ENCODE measurements at places on chromosomes 3 and 15.

DNA sequence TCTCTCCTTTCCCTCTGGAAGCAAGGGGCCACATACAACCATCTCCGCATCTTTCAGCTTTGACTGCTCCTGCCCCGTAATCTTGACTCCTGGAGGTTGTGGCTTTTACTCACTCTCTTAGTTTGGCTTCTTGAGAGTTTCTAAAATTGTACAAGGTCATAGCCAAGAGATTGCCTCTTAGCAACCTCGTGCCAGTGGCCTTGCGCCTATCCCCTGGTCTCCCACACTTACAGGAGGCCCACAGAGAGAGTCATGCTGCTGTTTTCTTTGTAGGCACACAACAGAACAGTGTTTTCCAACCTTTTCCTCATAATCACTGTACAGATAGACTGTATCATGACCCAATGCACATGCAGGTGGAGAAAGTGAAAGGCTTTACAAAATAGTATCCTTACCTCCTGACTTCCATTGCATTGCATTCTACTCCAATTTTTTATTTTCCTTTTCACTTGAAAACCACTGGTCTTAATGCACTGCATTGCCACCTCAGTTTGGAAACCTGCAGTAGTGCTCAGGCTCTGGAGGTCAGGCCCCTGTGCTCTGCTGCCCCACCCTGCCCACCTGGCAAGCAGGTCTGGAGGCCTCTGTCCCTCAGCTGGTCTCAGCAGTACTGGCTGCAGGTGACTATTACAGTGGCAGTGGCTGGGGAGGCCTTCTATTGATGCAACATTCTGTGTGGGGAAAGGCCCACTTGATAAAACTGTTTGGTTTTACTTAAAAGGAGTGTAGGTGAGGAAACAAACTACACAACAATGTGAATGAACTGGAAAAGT, 156.2 kb downstream of the DNAJB8 start:
- no peak for DNase-seq

GRCh38 chr3:18188491-18188890, 236.6 kb downstream of the SATB1 start:
- no peak for DNase-seq

DNA sequence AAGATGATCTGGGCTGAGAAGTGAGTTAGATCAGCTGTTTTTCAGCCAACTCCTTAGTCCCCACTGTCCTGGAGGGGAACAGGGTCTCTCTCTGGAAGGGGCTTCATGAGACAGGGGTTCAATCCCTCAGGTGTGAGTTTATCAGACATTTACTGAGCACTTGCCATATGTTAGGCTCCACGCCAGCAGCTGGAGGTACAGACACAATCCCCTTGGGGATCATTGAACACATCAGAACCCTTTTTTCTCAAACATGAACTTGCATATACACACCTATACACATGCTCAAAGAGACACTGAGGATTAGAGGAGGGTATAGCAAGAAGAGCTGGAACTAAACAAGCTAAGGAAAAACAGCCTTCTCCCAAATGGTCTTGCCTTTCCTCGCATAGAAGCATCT, 5.5 kb upstream of the BMF start:
- DNase-seq, result no peak

DNA sequence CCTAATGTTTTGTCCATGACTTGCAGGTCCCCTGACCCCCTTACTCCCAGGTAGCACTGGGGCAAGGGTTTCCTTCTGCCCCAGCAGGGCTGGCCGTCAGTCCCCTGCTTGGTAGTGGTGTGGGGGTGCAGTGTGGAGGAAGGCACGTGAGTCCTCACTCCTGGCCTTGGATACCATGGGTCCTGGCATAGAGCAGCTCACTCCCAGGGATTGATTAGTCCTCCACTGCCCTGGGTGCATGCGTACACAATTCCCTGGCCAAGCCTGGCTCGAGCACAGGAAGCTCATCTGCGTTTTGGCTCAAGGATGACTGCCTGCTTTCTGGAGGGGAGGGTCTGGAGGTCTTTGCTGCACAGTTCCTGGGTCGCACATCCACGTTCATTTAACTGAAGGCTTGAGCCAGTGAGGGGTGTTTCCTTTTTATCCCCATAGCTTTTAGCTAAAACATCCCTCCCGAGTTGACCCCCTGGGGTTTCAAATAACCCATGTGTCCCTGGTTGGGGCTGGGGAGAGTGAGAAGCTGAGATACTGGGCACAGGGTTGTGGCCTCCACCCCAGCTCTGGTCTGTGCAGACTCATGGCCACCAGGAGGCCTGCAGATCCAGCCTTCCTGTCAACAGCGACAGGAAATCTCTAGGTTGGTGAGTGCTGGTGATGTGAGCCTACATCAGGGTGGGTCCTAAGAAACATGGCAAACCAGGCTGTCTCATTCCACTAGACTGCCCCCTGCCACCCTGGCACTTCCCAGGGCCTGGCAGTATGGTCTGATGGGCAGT, 11.5 kb downstream of the HEMK1 start:
- no peak for DNase-seq

DNA sequence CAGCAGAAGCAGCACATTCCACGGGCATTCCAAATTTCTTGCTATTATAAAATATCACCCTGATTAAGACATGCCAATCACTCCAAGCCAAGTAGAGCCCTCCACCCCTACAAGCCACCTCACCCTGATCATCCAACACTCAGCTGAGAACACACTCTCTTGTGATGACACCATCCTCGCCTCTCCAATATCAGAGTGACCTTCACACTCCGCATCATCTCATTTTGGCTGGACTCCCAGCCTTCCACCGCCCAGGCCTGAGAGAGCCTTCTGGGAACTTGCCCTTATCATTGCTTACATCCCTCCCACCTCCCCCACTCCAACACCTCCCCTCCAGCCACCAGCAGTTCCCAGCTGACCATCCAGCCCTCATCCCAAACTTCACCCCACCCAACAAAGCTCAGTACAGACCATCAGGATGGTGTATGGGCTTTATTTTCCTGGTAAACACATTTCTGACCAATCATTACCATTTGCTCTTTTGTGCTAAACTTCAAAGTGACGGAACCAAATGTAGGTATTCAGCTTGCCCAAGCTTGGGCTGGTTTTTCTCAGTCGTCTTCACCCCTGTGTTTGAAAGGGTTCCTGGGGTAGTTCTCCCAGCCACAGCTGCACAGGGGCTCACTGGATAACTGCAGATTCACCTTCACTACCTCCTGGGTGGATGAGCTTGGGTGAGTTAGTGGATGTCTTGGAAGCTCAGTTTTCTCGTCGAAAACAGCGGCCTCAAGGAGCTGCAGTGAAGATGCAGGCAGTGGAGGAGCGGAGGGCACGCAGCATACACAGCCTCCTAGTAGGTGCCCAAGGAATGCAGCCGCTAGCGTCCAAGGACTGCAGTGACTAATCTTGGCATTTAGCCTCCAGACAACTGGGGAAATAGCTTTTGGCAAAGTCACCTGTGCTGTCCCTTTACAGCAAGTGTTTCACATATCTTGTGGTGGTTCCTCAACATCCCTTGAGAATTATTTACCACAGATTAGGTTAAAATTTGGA, 115.1 kb downstream of the LIPC start:
- DNase-seq, result no peak

GRCh38 chr3:148441191-148441590, 256.5 kb upstream of the AGTR1 start:
- no peak for DNase-seq

GRCh38 chr3:9913601-9914000, 3.3 kb upstream of the IL17RC start:
- DNase-seq, result no peak

DNA sequence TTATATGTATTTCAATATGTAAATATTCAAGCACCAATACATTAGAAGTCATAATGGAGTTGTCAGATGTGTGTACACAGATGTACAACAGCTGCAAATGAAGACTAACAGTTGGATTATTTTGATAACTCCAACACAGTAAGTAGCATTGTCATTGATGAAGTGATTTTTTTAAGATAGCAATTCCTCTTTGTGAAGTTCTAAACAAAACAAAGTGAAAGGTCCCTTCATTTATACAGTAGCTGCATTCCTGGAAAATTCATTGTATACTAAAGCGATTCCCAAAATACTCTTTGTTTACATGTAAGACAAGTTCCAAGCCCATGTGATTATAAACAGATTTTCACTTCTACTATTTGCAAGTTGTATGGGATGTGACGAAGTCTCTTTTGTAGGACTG, 114.7 kb downstream of the B3GALNT1 start:
- DNase-seq, result no peak

DNA sequence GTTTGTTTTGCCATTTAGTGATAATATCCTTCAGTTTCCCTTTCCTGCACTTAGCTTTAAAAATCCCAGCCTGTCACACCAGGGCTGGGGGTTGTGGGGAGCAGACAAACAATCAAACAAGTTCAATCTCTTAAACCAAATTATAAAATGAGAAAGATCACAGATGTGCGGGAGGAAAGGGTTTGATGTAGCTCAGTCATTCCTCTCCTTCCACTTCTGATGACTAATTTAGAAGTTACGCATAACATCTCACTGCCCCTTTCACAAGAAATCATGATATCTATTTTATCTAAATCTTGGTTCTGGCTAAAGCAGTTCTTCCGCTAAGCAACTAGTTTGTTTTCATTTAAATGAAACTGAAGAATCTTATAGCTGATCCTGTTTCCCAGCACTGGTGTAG, 34.1 kb upstream of the ATG7 start:
- DNase-seq, result no peak

GRCh38 chr3:5520237-5520636, 332.7 kb downstream of the EDEM1 start:
- no peak for DNase-seq

DNA sequence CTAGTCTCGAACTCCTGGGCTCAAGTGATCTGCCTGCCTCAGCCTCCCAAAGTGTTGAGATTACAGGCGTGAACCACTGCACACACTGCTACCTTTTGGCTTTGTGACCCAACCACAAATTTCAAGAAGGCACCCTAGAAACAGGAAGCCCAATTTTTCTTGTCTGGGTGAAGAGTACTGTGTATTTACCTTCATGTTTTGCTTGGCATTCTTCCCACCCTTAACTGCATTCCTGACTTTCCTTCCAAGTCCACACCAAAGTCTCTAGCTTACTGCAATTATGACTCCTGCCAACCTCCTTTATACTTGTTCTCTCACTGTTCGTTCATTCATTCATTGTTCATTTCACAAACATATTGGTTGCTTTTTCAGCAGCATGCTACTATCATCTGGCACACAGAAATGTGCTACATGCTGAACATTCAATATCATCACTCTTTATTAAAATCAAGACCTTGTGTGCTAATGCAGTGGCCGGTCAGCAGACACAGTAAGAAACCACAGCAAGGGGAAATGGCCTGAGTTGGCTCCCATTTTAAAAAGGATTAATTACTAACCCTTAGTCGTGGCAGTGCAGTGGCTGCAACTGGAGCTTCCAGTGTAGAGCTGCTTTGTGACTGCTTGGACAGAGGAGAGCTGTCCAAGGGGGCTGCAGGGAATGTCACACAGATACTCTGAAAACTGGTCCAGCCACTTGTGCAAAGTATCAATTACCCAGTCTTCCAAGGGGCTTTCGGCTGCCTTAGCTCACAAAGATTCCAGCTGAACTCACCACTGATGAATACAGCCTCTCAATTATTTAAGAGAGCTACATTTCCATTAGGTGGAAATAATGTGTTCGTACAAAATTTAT, 94.0 kb downstream of the ETFA start:
- DNase-seq, result no peak

DNA sequence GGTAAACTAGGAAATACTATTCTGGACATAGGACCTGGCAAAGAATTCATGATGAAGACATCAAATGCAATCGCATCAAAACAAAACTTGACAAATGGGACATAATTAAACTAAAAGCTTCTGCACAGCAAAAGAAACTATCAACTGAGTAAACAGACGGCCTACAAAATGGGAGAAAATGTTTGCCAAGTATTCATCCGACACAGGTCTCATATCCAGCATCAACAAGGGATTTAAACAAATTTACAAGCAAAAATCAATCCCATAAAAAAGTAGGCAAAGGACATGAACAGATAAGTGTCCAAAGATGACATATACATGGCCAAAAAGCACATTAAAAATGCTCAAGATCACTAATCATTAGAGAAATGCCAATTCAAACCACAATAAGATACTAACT, 1088.9 kb downstream of the NAALADL2 start:
- no peak for DNase-seq

- DNase-seq, result peak; percentile 34
These were observed 57.2 kb downstream of the SEC22A start for GRCh38 chr3:123258811-123259420.

- no peak for DNase-seq
These were observed 89.9 kb downstream of the ATP10A start for GRCh38 chr15:25773248-25773647.

DNA sequence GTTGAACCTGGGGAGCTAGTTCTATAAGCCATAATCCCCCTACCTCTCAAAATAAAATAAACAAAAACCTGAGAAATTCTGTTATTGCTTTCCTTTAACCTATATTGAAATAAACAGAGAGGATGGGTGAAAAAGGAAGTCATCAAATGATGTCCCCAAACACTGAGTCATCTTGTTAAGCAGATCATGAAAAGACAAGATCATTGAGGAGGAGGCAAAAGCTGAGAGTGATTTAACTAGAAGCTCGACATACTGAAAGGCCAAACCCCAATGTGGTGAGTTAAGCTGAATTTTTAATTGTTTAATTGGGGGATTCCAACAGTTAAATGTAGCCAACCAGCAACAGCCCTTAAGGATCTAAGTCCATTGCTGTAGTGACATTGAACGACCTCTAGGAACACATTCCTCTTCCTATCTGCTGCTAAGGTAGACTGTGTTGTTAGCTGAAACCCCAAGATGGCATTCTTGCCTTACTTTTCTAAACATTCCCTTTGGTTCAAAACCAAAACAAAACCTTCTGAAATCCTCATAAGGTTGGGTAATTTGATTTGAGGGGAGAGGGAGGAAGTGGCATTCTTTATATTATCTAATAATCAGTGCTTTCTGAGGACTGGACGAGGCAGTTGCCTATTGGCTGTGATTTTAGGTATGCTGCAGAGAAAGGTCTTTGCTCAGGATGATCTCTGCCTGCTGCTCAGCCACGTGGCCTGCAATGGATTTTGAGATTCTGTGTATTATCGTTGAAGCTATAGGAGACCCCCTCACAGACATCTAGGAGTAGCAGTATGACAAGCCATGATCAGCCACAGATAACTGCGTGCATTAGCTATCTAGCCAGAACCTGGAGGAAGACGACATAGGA, 62.7 kb upstream of the BNIP2 start:
- no peak for DNase-seq

GRCh38 chr3:123571264-123571972, 13.4 kb downstream of the HACD2 start:
- no peak for DNase-seq

GRCh38 chr3:38551026-38551832, 55.1 kb downstream of the EXOG start:
- no peak for DNase-seq

DNA sequence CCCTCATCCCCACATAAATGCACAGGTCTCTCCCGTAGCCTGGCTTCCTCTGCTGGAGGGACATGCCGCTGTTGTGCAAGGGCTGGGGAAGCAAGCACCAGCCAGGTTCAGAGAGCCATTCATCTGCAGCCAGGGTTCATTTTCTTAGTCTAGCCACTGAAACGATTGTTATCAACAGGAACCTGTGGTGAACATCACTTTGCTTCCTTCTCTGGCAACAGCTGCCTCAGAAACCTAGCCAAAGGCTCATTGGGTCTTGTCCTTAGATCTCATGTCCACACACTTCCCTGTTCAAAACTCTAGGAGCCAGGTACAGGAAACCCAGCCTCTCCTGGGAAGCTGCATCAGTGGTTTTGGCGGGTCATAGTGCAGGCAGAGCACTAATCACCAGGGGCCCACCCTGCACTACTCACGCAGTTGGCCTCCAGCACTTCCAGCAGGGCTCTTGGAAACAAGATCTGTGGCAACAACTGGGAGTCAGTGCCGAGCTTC, 47.0 kb downstream of the OXNAD1 start:
- no peak for DNase-seq

All from glomerular endothelial cell (primary cell).